ENCODE measurements at places on chromosomes 6 and 20.

GRCh38 chr6:117674503-117674902, 766 bp upstream of the NUS1 start:
- DNase-seq: no peak

GRCh38 chr6:168368936-168369335, 49.4 kb upstream of the DACT2 start:
- DNase-seq: no peak

DNA sequence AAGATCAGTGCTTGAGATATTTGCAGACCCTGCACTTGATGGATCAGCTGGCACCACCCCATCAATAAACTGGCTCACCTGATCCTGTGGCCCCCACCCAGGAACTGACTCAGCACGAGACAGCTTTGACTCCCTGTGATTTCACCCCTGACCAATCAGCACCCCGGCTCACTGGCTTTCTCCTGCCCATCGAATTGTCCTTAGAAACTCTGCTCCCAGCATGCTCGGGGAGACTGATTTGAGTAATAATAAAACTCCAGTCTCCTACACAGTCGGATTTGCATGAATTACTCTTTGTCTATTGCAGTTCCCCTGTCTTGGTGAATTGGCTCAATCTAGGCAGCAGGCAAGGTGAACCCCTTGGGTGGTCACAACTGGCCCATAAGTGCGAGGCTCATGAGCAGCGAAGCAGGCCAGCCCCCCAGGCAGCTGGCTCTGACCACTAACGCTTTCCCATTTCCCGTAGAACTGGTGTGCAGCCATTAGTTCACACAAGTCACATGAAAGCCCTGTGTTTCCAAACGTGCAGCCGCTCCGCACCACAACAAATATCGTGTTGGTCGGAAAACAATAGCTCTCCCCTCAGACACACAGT, 79.6 kb downstream of the RSPH3 start:
- peak; percentile 7 for DNase-seq

GRCh38 chr6:22658183-22658582, 88.8 kb downstream of the HDGFL1 start:
- no peak for DNase-seq

DNA sequence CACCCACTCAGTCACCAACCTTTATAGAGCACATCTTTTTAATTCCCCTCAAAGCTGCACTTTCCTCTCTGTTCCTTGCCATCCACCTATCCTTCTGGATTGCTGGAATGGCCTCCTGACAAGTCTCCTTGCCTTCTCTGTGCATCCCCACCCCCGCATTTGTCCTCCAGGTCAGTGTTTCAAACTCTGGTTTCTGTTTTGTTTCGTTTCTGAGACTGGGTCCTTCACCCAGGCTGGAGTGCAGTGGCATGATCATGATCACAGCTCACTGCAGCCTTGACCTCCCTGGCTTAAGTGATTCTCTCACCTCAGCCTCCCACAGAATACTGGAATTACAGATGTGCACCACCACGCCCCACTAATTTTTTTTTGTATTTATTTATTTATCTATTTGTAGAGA, 96.2 kb downstream of the PLCB1 start:
- DNase-seq: no peak

GRCh38 chr6:63839485-63839884, 203.9 kb downstream of the PHF3 start:
- peak; percentile 39 for DNase-seq

- DNase-seq: no peak
Measured at GRCh38 chr20:35468671-35469334, 13.4 kb downstream of the CEP250 start.

GRCh38 chr6:41651246-41651961, 13.1 kb downstream of the MDFI start:
- no peak for DNase-seq

- DNase-seq: peak; percentile 23
Measured at GRCh38 chr6:75460681-75461080, 32.9 kb downstream of the FILIP1 start.

Data from fibroblast of mammary gland (primary cell).